ENCODE measurements at places on chromosomes 12 and 14.

DNA sequence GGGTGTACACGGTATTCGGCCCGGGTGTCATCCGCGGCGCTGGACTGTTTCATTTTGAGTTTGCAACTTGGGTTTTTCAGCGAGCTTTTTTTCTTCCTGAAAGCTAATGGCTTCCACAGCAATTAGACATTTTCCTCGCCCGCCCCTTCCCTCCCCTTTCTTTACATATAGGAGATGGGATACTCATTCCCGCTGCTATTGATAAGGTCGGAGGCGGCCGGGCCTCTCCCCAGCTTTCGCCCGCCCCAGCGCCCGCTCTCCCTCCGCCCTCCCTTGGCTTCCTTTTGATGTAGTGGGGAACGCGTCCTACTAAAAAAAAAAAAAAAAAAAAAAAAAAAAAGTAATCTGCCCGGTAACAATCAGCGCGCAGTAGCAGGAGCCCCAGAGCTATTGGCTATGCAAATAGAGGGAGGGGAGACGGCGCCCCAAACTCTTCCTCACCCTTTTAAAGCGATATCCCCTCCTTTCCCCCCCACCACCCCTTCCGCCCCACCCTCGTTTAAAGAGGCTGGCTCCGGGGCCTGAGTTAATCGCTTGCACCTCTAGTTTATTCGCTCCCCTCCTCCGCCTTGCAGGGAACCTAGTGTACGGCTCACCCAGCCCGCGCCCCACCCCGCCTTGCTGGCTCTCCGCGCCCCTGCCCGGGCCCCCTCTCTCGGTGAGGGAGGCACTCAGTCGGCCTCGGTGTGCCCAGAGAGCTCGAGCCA is 1.7 kb upstream of the CCND2 start:
- peak; percentile 89 for DNase-seq

DNA sequence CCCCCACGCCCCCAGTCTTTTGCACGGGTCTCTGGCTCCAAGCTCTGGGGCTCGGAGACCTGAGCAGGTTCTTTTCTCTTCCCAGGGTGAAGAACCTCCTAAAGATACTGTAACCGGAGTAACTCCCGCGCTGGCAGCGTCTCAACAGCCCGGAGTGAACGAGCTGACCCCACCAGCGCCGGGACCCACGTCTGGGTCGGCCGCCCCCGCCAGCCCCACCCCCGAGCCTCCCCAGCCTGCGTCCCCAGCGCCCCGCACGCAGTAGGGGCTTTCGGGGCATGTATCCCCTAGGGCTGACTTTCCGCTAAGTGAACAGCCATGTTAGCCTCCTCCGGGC is 858 bp downstream of the SLC35F4 start:
- DNase-seq: no peak

GRCh38 chr12:25377469-25378177 is 126.9 kb upstream of the KRAS start:
- no peak for DNase-seq

DNA sequence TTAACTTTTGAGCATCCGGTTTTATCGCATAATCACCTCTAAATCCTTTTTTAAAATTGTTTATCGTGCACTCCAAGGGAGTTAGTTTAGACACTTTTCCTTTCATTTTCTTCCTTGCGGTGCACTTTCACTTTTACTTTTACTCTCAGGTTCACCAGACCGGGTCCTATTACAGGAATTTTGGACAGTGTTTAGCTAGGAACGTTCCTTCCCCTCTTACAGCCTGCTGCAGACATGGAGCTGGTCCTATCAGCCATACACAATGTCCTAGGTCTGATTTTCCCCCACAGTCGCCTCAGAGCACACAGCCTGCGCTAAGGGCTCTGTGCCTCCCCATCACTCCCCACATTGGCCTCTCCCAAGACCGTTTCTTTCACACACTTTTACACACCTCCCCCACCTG is 103.9 kb downstream of the ALG10 start:
- DNase-seq: no peak

DNA sequence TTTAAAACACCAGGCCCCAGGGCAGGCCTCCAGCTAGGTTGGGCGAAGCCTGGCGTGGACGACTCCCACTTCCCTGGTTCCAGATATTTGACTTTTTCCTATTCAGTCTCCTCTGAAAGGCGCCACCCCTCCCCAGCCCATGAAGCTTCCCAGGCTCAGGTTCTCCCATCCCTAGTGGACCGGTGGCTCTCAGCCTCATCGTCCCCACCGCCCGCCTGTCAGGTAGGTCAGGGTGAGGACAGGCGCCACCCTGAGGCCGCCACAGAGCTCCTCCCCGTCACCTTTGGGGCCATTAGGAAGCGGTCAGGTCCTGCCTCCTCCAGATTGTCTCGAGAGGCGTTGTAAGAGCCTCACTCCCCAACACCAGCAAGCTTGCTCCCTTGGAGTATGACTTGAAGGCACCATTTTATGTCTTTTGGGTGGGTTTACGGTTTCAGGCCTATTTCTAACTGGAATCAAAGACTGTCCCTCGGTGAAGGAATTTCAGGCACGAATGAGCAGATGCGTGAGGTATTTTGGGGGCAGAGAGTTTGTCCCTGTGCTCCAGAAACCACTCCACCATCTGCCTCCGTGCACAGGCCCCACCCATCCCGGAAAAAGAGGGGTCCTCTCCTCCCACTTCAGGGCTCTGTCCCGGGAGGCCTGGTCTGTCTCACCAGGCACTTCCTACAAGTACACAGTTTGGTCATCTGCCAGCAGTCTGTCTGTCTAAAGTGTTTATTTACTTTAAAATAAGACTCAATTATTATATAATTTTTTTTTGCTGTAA is 55.6 kb downstream of the TSPAN9 start:
- no peak for DNase-seq

DNA sequence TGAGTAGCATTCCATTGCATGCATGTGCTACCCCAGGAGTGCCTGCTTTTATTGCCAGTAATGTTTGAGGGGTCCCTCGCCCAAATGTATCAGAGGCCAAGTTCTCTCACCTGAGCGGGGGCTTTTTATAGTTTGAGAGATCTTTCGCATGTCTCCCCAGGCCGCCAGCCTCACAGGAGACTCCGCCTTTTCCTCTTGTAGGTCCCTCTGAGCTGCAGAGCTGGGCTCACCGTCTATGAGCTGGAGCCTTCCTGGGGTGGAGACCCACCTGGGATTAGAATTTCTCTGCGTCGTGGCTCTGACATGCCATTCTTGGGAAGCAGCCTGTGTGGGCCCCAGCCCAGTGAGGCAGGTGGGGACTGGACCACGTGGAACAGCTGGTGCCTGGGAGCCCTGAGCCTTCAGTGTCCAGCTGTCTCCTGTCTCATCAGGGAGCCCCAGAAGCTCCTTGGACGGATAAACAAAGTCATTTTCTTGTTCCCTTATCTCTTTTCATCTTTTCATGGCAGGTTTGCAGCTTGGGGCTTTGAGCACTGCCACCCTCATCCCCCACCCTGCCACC is 261.7 kb upstream of the CRY1 start:
- no peak for DNase-seq

DNA sequence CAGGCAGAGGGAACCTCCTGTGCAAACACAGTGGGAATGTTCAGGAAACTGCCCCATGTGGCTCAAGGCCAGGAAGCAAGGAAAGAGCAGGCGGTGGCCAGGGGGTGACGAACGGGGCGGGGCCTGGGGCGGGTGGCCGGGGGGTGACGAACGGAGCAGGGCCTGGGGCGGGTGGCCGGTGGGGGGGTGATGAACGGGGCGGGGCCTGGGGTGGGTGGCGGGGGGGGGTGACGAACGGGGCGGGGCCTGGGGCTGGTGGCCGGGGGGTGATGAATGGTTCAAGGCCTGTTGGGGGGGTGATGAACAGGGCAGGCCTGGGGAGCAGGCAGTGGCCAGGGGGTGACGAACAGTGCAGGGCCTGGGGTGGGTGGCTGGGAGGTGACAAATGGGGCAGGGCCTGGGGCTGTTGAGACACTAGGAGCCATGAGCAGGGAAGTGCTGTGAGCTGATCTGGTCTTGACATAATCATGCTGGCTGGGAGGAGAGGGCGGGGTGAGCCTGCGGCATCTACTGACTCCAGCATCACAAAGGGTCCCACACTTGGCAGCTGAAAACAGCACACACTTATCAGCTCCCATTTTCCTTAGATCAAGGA is 62.7 kb upstream of the FBRSL1 start:
- DNase-seq: no peak

- DNase-seq: no peak
Measured at GRCh38 chr14:103121846-103122584, 1.2 kb upstream of the TNFAIP2 start.

- no peak for DNase-seq
Measured at GRCh38 chr12:3179731-3180130, 102.6 kb downstream of the TSPAN9 start.

DNA sequence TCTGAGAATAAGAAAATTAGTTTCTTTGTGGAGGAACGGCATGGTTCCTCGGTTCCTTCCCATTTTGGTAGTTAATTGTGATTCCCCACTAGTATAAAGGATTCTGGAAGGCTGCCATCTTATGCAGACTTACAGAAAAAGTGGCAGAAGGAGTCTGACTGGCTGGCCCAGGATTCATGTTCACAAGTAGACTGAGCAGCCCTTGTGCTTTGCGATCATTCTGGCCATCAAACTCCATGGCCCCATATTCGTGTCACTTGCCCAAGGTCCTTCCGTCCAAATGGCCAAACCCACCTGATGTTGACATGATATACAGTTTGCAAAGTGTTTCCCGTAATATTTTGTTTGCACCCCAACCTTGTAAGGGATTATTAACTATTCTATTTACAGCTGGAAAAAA is 297.2 kb upstream of the AMIGO2 start:
- DNase-seq: no peak

DNA sequence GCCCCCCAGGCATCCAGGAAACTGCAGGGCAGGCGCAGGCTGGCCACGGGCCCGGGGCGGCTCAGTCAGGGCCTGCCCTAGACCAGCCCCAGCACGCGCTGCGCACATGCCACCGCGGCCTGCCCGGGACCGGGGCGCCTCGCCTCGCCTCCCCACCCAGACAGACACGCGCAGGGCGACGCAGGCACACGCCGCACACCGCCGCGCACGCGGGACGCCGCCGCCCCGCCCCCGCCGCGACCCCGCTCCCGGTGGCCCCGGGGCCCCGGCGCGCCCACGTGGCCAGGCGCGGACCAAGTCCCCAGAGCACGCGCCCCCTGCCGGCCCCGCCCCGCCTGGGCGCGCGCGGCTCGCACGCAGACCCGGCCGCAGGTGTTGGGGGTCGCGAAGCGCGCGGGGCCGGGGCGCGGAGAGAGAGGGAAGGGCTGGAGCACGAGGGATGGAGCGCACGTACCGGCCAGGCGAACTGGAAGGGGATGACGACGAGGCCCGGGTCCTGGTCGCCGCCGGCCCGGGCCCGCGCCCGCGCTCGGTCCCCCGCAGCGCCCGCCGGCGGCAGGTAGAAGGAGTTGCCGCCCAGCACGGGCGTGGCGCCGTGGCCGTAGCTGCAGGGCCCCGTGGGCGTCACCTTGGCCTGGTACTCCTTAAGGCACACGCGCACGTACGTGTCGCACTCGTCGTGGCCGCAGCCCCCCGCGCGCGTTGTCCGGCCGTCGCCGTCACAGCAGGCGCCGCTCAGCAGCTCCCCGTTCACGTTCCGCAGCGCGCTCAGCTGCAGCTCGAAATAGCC is 1.1 kb downstream of the JAG2 start:
- no peak for DNase-seq
